Mucosa of descending colon (tissue), 3 donors: ENCODE measurements at places on chromosomes 12 and 14. TPM values are rescaled to one million over a fixed set of nuclear protein-coding genes. Genes with fewer than 3 reads are reported as not detected.
A peak's percentile ranks its signal among the peaks of the same experiment; 100 is the strongest.

DNA sequence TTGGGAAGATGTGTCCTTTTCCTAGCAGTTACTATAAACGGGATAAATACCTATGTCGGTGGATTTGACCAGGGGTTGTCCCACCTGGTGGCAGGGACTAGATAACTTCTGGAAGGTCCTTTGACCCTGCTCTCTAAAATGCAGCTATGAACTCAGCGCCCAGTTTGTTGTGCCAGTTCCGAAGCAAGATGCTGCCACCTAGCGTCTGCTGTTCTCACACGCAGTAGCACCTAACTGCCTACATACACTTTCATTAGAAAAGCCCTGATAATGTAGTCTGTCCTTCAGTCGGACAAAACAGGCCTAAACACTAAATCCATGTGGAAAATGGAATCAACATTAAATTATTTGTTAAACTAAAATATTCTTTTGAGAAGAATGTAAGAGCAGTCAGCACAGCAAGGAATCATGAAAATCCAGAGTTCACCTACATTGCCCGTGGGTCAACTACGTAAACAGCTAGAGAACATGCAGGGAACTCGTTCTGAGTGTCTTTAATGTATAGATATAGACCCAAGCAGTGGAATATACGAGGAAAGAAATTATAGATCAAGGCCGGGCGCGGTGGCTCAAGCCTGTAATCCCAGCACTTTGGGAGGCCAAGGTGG is 51.1 kb upstream of the CRACR2A start:
- DNase-seq, result peak; percentile 72

GRCh38 chr12:71746974-71747611 is 7.6 kb upstream of the RAB21 start:
- DNase-seq, result peak; percentile 43

GRCh38 chr14:52868911-52869618 is 77.7 kb upstream of the GNPNAT1 start:
- no peak for DNase-seq

DNA sequence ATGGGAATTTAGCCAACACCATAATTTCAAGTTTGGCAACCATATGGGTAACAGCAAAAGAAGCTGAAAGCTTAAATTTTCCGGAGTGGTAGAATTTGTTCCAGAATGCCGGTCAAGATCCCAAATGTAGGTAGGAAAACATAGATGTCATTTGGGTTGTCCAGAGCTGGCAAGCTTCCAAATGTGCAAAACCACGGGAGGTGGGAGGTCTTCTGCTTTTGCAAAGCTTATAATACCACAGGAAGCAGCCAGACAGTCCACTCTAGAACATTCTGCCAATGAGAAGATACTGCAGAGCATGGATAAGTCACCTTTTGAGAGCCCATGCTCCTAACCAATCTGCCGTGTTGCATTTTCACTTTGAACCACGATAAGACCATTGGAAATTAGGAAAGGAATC is 26.4 kb upstream of the BATF start:
- DNase-seq, result no peak

The PRH2 gene
- not detected for total RNA-seq

The FAM186B gene
- 0.63 TPM for total RNA-seq

DNA sequence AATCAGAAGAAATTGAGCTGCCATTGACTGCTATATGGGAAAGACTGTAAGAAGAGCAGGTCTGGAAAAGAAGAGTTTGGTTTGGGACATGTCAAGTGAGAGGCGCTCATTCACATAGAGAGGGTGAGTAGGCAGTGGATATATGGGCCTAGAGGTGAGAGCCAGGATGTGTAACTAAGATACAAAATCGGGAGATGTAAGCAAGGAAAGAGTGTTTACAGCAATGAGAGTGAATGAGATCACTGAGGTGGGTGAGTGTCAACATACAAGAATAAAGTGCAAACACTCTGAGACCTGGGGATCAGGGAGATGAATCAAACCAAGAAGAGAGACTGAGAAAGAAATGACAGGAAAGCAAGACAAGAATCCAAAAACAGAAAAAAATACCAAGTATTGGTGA is 58.0 kb upstream of the RTRAF start:
- DNase-seq, result no peak

- no peak for DNase-seq
Observed at GRCh38 chr12:109796057-109796456, 37.1 kb downstream of the TRPV4 start.

The DIO2 gene
- 1.1 TPM for total RNA-seq

The SERPINA6 gene
- 2.0 TPM for total RNA-seq

- DNase-seq, result no peak
Observed at GRCh38 chr12:131836193-131836592, 8.0 kb downstream of the MMP17 start.

DNA sequence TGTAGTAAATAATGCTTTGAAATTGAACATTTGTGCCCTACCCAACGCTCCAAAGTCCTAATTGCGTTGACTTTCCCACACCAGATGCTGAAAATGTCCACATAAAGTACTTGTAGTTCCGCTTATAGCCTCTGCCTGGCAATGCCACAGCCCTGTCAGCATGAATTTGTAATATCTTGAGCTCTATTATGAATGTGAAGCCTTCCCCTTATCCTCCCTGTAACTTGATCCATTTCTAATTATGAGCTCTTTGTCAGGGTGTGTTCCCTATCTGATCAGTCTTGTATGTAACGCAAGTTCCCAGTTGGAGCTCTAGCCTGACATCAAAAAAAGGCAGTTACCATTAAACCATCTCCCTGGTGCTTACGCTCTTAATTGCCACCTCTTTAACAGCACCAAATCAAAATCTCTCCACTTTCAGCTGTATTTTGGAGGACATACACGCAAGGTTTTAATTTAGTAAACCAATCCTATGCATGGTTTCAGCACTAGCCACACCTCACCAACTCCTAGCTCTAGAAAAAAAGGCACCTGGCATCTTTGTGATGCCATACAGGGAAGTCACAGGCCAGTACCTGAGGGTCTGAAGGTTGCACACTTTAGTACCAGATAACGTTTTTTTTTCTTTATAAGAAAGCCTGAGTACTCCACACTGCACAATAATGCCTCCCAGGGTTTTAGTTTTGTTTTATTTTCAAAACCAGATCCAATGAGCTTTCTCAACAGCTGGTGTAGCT is 69.3 kb downstream of the EEA1 start:
- DNase-seq, result no peak

DNA sequence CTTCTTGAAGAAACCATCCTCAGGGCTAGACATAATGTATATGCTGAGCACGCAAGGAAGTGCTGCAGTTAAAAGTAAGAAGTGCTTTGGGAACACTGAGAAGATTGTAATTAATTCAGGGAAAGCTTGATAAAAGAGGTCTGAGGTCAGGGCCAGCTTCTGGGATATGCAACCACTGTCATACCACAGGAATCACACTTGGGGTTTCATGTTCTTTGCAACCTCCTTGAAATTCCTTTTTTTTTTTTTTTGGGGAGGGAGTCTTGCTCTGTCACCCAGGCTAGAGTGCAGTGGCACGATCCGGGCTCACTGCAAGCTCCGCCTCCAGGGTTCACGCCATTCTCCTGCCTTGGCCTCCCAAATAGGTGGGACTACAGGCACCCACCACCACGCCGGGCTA is 6.9 kb downstream of the PAH start:
- DNase-seq, result no peak

GRCh38 chr14:44108601-44109000 is 398.5 kb downstream of the FSCB start:
- no peak for DNase-seq

The P3H3 gene
- total RNA-seq, result 5.2 TPM

DNA sequence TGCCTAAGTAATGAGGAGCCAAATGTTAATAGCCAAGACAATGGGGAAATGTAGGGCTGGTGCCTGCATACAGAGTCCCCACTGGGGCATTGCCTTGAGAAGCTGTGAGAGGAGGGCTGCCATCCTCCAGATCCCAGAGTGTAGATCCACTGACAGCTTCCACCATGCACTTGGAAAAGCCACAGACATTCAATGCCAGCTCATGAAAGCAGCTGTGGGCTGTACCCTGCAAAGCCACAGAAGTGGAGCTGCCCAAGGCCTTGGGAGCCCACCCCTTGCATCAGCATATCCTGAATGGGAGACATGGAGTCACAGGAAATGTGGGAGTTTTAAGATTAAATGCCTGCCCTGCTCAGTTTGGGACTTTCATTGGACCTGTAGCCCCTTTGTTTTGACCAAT is 244.7 kb downstream of the BTG1 start:
- no peak for DNase-seq

The TRPV4 gene
- total RNA-seq, result 0.92 TPM

DNA sequence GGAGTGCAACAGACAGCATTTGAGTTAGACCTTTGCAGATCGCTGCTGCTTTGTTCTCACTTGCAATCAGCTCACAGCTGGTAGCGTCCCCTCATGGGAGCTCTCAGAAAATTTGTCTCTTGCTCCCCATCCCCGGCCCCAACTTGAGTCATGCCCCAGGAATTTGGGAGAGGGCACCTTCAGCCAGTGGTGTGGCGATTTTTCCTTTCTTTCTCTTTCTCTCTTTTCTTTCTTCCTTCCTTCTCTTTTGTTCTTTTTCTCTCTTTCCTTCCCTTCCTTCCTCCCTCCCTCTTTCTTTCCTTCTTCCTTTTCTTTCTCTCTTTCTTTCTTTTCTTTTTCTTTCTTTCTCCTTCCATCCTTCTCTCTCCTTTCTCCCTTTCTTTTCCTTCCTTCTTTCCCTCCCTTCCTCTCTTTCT is 34.2 kb upstream of the MAP1LC3B2 start:
- DNase-seq, result no peak

DNA sequence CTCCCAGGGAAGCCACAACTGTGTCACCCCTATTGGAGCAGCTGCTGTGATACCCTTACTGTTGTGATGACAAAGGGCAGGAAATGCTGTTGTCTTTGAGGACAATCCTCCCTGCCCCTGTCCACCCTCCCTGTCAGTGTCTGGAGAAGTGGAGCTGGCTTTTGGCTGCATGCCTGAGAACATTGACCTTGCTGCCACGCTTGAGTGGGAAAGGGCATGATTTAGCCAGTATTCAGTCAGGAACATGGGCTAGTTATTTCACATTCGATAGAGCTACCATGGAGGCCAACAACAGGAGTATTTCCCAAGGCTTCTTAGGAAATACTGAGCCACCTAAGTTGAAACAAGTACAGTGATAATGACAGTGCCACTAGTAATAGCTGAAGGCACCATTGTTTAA is 59.4 kb downstream of the MYRFL start:
- DNase-seq, result no peak

The NID2 gene
- 28.8 TPM for total RNA-seq

The MANSC4 gene
- total RNA-seq, result not detected

GRCh38 chr14:101196795-101197590 is 293.5 kb upstream of the RTL1 start:
- DNase-seq, result no peak

- no peak for DNase-seq
Observed at GRCh38 chr14:100802766-100803165, 23.2 kb upstream of the MEG3 start.

GRCh38 chr12:53145383-53146260 is 34.9 kb upstream of the ZNF740 start:
- DNase-seq, result no peak

The LRRC23 gene
- total RNA-seq, result 4.9 TPM

- no peak for DNase-seq
Observed at GRCh38 chr14:69139743-69140142, 13.2 kb downstream of the DCAF5 start.

GRCh38 chr12:90029317-90029716 is 320.7 kb upstream of the ATP2B1 start:
- DNase-seq, result no peak

DNA sequence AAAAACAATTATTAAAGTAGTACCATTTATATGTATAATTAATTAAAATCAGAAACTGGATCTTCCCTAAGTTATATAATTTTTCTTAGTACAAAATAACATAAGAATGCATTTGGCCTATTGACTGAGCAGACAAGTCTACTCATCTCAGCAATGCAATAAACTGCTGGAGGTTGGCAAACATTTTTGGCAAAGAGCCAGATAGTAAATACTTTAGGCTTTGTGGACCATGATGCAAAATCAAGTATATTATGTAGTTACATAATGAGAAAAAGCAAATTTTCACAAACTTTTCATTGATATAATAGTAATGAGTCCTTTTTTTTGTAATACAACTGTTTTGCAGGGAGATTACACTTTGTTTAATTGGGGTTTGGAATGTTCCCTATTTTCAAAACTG is 30.9 kb downstream of the ERGIC2 start:
- DNase-seq, result no peak

The SERPINA3 gene
- 41.3 TPM for total RNA-seq

The ENO2 gene
- total RNA-seq, result 7.6 TPM

DNA sequence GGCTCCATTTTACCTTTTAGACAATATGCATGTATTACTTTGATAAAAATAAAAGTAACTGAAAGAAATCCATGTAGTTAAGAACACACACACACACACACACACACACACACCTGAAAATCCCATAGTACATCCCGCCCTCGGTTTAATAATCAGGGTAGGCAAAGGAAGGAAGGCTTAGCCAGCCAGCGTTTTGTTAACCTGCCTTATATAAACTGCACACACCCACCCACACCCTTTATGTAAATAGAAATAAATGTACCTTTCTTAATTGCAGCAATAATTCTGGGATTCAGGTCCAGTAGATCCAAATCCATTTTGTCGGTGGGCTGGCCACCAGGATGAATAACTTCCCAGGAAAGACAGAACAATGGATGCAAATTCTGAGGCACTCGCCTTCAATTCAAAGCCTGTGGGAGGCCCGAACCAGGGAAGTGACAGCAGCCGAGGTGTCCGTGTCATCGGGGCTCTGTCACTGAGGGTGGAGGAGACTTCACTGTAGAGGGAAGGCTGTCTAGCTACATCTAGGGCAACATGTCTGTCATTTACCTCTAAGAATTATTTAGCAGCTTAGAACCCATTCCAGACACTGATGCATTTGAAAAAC is 4.4 kb downstream of the XRCC3 start:
- DNase-seq, result no peak

DNA sequence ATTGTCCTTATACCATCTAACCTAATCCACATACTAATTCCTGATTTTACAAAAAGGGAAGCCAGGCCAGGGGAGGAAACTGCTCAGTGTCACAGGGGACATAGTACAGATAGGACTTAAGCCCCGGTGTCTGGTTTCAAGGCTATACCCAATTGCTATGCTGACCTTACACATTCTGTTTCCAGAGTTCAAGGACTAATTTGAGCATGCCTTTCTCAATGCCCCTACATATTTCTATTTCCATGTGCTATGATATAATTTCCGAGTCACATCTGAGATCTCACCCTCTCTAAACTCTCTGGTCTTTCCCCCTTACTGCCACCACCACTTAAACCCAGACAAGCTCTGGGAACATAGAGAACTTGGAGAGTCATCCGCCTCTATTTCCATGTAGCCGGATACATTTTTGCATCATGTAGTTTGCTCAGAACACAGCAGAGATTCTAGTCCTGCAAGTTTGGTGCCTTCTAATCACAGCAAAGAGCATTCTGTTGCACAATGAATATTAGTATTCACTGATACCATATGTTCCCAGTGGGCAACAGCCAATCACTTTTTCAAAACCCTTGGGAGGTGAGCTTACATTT is 34.2 kb downstream of the PPM1H start:
- no peak for DNase-seq

GRCh38 chr12:6747216-6747615 is 5.7 kb downstream of the MLF2 start:
- DNase-seq, result no peak

The DPPA3 gene
- total RNA-seq, result not detected

The TAS2R20 gene
- 3.9 TPM for total RNA-seq

The KRT82 gene
- total RNA-seq, result not detected
